ENCODE measurements at places on chromosomes 11 and 22. TPM values are rescaled to one million over a fixed set of nuclear protein-coding genes. Genes with fewer than 3 reads are reported as not detected.

DNA sequence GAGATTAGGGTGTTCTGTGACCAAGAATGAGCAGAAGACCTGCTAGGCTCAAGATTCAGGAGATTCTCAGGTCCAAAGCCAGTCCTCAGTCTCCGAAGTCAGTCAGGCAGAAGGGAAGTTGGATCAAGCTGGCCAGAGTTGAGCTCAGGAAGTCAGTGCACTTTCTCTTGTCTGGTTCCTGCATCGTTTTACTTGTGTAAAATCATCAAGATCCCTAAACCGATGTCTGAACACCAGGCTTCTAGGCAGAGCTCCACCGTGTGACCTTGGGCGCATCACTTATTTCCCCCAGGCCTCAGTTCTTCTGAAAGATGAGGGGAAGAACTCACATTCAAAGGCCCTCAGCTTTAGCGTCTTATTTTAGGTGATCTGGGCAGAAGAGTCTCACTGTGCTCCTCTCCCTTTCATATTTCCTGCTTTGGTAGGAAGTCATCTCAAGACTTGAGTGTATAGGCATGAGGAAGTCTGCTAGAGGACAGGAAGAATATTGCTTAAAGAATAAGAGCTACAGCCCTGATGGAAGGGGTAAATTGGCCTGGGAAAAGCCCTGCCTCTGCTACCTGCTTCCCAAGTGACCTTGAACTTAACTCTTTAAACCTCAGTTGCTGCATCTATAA, 20.2 kb downstream of the NF2 start:
- no peak for DNase-seq

DNA sequence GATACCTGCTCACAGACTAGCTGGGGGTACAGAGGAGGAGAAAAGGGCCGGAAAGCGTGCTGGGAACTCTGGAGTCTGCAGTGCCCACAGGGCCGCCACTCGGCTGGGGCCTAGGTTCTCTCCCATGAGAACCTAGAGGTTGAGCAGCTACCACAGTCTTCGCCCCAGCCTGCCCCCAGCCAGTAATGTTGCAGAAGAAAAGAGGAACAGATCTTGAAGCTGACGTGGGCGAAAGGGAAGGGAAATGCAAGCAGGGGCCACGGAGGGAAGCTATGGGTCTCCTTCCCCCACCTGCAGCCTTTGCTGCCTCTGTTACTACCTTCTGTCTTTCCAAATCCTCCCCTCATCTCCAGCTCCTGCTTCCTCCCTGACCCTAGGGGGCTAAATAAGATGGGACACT, 28.8 kb upstream of the P2RY2 start:
- DNase-seq, result no peak

The LRRN4CL gene
- total RNA-seq, result 0.13 TPM

DNA sequence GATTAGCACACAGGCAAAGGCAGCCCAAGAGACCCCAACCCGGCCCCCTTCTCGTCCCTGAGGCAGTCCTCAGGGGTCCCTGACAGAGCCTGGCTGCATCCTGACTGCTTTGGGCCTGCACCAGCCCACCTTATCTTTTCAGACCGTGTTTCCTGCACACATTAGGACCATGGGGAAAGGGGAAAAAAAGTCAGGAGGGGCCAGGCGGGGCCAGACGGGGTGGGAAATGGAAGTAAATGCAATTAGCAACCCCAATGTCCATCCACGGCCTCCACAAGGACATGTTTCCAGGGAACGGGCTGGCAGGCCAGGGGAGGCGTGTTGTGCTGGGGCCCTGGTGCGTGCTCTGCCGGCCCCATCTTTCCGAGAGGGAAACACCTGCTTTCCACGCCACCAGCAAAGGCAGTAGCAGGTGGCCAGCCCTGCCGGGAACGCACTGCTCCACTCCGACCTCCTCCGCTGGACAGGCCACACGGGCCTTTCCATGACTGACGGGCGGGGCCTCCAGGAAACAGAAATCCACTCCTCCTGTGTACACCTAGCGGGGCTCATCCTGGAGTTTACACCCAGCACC, 7.4 kb downstream of the EHD1 start:
- DNase-seq, result no peak

All from HT1080 (cell line).